Endothelial cell (in vitro differentiated cells): ENCODE measurements at places on chromosomes 12 and 14.
A peak's percentile ranks its signal among the peaks of the same experiment; 100 is the strongest.

DNA sequence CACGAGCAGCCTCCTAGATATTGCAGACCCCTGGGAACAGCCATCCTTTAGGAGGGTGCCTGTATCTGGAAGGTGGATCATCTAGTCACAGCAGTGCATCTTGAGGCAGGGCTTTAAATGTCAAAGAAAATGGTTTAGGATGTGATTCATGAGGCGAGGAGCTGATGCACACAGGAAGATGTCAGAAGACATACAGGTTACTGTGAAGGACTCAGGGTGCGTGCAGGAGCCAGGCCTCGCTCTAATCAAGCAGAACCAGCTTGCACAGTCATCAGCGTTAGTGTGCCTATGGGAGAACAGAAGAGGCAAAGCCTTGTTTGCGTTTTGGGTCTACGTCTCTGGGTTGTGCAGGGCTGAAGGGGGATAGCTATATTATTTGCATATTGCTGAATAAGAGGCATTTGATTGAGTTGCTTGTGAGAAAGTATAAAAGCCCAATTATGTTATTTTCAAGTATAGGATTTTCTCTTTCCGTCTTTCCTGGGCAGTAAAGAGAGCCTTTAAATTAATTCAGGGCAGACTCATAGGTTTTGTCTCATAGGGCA, 77.3 kb upstream of the RPH3A start:
- no peak for DNase-seq

GRCh38 chr12:30573145-30573544, 122.5 kb downstream of the IPO8 start:
- no peak for DNase-seq

DNA sequence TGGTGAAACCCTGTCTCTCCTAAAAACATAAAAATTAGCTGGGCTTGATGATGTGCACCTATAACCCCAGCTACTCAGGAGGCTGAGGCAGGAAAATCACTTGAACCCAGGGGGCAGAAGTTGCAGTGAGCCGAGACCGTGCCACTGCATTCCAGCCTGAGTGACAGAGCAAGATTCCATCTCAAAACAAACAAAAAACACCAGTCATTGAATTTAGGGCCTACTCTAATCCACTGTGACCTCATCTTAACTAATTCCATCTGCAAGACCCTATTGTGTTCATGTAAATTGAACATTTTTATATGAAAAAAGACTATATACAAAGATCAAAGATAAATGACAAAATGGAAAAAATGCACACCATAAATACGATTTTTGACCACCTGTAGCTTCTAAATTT, 17.8 kb downstream of the KCNMB4 start:
- no peak for DNase-seq

GRCh38 chr14:21244544-21244943, 24.7 kb downstream of the HNRNPC start:
- DNase-seq = no peak

- peak; percentile 32 for DNase-seq
Observed at GRCh38 chr12:102964872-102965271, 7.4 kb downstream of the ASCL1 start.

GRCh38 chr12:44019118-44019517, 183.2 kb downstream of the TMEM117 start:
- no peak for DNase-seq

- no peak for DNase-seq
Observed at GRCh38 chr12:106724934-106725333, 49.5 kb upstream of the RIC8B start.

DNA sequence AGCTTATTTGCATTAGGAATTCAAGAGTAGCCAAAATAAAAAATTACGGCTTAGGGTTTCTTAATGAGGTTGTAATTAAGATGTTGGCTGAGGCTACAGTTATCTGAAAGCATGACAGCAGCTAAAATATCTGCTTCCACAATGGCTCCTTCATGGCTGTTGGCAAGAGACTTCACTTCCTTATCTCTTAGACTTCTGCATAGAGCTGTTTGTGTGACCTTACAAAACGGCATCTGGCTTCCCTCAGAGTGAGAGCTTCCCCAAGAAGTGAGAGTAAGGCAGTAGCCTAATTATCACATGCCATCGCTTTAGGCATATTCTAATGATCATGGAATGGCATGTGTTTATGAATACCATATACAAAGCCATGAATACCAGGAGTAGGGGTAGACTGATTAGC, 57.6 kb downstream of the CCDC59 start:
- DNase-seq = no peak

- no peak for DNase-seq
Observed at GRCh38 chr14:73729556-73730265, 15.5 kb upstream of the PNMA1 start.

DNA sequence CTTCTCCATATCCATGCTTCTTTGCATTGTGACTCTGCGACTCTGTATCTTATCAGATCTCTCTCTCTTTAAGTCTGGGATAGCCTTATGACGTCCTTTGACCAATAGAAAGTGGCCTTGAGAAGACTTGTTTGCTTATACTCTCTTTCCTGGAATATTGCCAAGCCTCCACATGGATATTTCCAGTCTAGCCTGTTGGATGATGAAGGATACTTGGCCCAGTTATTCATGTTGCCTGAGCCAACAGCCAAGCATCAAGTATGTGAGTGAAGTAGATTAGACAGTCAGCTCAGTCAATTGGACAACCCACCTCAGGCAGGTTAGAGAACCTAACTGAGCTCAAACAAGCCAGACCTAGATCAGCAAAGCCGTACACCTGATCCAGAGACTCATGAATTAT, 864.2 kb upstream of the MGAT4C start:
- DNase-seq = no peak

- no peak for DNase-seq
Observed at GRCh38 chr12:39846971-39847650, 227.5 kb upstream of the ABCD2 start.

- peak; percentile 64 for DNase-seq
Observed at GRCh38 chr12:14167005-14167628, 185.7 kb upstream of the GRIN2B start.

DNA sequence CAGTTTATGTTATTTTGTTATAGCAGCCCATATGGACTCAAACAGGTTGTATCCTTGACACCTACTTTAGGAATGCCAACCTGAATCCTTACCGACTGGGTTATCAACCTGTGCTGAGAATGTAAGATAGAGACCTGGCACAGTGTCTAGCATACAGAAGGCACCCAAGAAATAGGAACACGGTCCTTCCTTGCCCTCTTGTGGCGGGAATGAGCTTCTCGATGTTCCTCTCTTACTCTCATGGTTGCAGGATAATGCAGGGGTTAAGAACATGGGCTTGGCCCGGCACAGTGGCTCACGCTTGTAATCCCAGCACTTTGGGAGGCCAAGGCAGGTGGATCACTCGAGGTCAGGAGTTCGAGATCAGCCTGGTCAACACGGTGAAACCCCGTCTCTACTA, 6.5 kb downstream of the C12orf43 start:
- DNase-seq = no peak

DNA sequence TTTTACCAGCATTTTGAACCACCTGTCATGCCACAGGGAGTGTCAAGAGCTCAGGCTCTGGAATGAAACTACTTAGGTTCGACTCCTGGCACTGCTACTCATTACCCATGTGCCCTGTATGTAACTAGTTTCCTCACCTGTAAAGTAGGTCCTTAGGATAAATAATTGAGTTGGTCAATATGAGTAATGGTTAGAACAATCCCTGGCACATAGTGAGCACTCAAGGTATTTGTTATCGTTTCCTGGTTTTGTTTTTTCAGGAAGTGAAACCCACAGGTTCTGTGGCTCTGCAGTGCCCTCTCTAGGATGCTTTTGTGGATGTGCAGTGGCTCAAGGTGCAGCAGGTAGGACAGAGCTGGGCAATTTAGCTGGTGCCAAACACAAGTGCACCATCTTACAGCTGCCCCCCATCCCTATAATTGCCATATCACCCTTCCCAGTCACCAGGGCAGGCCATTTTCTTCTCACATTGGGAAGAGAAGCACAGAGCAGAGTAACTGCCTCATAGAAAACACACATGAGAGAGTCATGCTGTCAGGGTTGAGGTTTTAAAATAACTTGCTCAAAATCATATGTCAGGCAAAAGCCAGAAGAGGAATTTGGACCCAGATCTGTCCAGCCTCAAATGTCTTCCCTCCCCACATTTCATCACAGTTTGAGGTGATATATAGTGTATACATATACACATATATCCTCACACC, 297.5 kb downstream of the RPAP3 start:
- peak; percentile 8 for DNase-seq

GRCh38 chr12:112347581-112347982, 34.6 kb downstream of the HECTD4 start:
- DNase-seq = no peak

GRCh38 chr12:6643569-6644256, 3.5 kb downstream of the ACRBP start:
- no peak for DNase-seq

DNA sequence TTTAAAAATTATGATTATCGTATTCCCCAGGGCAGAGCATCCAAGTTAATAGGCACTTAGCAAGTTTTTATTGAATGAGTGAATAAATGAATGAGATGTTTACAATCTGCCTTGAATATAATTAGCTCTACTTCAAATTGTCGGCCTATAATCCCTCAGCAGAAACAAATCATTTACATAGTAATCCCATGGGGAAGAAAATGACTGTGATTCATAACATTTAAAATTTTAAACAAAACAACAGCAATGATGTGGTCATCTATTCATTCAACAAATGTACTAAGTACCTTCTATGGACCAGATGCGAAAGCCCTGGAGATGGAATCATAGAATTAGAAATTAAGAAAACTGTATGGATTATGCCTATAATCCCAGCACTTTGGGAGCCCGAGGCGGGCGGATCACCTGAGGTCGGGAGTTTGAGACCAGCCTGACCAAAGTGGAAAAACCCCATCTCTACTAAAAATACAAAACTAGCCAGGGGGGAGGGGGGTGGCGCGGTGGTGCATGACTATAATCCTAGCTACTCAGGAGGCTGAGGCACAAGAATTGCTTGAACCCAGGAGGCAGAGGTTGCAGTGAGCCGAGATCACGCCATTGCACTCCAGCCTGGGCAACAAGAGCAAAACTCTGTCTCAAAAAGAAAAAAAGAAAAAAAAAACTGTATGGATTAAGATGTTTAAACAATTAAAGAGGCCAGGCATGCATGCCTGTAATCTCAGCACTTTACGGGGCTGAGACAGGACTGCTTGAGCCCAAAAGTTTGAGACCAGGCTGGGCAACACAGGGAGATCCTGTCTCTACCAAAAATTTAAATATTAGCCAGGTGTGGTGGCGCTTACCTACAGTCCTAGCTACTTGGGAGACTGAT, 17.7 kb upstream of the MDM2 start:
- DNase-seq = no peak

DNA sequence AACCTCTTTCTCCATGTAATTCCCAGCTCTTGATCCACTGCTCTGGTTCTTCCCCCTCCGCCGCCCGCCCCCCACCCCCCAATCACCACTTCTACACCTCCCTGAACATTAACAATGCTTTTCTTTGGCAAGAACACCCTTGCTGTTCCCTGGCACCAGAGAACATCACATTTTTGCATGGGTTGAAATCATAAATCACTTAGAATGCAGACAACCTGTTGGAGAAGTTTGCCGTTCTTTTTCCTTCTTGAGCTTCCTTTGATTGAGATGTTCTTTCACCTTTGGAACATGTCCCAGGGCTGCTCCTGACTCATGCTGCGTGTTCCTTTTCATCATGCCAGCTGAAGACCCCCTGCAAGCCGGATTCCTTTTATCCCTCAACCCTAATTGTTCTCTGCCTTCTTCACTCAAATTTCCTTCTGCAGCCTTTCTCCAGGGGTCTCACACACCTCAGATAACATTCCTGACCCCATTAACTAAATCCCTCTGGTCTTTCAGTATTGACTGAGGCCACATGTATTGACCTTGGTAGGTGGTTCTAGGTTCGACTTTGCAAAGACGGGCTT, 294.1 kb upstream of the TMPO start:
- DNase-seq = no peak

- DNase-seq = no peak
Observed at GRCh38 chr14:101840649-101841369, 79.3 kb downstream of the PPP2R5C start.

GRCh38 chr12:66387117-66387516, 84.8 kb downstream of the HELB start:
- no peak for DNase-seq

DNA sequence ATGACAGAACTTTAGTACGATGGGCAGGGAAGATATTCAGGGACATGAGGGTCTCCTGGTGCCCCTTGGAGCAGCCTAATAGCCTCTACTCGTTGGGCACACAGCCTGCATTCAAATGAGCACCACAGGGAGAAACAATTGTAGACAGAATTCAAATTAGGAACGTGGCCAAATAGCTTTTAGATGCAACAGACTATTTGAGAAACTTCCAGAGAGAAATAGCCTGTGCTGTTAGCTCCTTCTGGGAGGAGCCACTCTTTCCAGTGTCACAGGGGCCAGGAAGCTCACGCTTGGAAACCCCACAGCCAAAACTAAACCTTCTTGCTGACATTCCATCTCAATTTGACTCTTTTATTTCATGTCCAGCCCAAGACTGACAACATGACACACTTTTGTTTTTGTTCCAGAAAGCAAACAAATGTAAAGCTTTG, 114.5 kb downstream of the RPAP3 start:
- no peak for DNase-seq

GRCh38 chr14:31895646-31896045, 181.5 kb upstream of the ARHGAP5 start:
- DNase-seq = no peak

DNA sequence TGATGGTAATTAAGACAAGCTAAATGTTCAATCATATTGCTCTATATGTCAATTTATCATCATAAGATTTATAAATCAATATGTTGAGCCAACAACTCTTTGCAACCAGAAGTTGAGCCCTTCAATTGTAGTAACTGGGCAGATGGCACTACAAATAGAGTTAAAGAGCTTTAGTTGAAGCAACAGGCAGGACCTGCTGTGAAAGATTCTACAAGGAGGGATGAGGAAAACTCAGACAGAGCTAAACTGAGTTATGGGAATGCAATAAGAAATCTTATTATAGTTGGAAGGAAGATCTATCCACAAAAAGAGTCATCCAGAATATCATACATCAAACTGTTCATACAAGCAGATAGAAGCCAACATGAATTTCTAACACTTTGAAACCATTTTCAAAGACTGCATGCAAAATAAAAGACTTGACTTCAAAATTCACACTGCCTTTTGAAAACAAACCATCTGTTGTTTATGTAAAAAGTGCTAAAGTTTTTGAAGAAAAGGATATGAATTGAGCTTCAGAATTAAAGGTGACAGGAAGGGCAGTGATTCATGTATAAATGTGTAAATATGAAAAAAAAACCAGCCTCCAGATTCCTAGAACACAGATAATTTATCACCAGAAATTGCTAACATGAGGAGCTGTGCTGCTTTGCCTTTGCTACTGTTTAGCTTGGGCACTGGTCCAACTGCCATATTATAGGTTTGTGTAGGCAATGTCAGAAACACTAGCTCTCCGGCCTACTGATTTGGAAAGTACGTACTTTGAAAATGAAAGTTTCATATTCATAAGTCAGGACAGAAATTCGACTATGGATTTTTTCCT, 133.2 kb downstream of the SLC35F4 start:
- DNase-seq = no peak

- DNase-seq = peak; percentile 10
Observed at GRCh38 chr12:96907671-96908422, 790 bp downstream of the NEDD1 start.

- no peak for DNase-seq
Observed at GRCh38 chr14:26427097-26427496, 170.7 kb downstream of the NOVA1 start.

GRCh38 chr12:46554460-46554859, 181.9 kb upstream of the SLC38A2 start:
- no peak for DNase-seq
